Neural progenitor cell (in vitro differentiated cells): ENCODE measurements at places on chromosomes 7 and 10.

DNA sequence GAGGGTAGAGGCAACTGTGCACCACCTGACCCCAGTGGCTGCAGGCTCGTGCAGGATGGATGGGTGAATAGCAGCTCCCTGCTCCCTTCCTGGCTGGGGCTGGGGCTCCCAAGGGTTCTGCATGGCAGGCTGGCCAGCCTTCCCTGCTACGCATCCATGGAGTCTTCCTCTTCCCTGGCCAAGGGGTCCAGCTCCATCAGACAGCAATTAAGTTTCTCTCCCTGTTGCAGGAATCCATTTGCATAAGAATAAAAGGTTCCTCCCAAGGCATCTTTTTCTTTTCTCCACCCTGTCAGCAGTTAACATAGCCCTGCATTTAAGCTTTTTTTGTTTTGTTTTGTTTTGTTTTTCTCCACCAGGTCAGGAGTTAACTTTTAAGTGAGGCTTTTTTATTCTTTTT is 10.0 kb upstream of the CPA2 start:
- peak; percentile 26 for DNase-seq

- DNase-seq: no peak
Observed at GRCh38 chr10:132707776-132708171, 78.2 kb downstream of the NKX6-2 start.

DNA sequence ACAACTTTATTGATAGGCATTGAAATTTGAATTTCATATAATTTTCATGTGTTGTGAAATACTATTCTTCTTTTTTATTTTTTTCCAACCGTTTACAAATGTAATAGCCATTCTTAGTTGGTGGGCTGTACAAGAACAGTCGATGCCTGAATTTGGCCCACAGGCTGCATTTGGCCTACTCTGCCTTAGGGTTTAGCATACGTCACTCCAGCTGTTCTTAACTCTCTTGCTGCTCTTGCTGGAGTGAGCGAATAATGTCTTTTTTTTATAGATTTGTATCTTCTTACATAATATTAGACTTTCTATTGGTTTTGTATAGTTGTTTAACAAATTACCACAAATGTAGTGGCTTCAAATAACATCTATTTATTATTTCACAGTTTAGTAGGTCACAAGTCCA is 163.4 kb upstream of the MKI67 start:
- DNase-seq: no peak

- DNase-seq: no peak
Observed at GRCh38 chr10:44439239-44439957, 54.5 kb upstream of the CXCL12 start.

GRCh38 chr7:117249696-117250095 is 73.2 kb downstream of the WNT2 start:
- no peak for DNase-seq

DNA sequence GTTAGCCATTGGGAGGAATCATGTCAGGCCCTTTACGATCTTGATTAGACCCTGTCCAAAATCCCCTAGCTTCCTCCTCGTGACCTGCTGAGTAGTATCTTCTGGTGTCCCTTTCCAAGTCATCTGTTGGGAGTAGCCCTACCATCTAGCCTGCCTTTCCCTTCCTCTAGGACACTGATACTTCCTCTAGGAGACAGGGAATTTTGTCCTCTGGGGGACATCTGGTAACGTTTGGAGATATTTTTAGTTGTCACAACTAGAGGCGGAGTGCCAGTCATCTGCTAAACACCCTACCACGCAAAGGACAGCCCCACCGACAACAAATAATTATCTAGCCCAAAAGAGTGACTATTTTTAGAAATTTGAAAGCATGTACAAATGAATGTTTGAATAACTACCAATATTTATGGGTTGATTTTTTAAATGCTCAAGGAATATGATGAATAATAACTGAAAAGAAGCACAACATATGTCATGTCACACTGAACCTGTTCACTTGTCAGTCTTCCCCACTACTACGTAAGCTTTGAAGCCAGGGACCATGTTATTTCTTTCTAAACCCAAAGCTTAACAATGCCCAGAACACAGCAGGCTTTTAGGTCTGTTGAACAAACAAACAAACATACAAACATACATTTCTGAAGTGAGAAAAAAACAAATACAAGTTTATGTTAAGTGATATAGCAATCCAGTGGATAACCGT is 105.9 kb downstream of the ARHGAP12 start:
- DNase-seq: no peak

GRCh38 chr7:945556-946255 is 8.8 kb downstream of the ADAP1 start:
- no peak for DNase-seq

DNA sequence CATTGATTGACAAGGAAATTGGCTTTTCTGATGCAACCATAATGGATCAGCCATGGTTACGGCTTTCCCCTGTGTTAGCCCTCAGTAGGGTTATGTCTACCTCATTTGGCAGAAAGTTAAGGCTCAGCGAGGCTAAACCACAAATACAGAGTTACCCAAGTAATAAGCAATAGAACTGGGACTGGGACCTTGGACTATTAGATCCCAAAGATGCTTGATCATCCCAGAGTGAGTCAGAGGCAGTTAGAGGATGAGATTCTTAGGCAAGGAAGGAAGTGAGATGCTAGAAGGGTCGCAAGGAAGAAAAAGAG is 401.4 kb downstream of the TNS3 start:
- no peak for DNase-seq

DNA sequence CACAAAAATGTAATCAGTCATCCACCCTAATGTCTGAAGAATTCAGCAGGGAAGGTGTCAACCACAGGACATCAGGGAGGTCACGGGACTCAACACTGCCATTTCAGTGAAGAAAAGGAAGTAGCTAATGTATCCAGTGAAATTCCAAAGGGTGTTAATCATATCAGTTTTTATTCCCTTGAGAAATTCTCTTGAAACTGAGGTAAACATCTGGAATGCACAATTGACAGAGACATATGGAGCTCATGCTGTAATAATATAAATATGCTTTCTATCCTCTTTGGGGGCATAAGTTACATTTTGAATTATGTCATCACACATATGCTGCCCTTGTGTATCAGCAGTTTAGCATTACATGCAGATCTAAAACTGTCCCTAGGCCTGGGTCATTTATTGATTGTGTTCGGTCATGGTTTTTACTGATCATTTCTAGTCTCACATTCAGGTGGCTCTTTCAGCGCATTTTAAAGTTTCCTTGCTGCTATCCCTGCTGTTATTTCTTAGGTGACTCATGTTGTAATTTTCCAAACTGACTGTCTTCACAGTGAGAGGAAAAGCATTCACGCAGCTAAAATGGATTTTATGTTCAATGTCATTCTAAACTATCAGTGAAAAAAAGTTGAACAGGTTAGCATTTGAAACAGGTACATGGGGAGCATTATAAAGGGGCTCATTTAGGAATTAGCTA is 273.9 kb downstream of the TSPAN12 start:
- no peak for DNase-seq

GRCh38 chr7:2387897-2388636 is 15.3 kb upstream of the CHST12 start:
- DNase-seq: no peak

GRCh38 chr7:155965010-155965409 is 152.7 kb upstream of the SHH start:
- no peak for DNase-seq

- peak; percentile 23 for DNase-seq
Observed at GRCh38 chr7:127536394-127536691, 49.1 kb downstream of the GCC1 start.

GRCh38 chr7:151756076-151756731 is 120.7 kb downstream of the PRKAG2 start:
- no peak for DNase-seq

DNA sequence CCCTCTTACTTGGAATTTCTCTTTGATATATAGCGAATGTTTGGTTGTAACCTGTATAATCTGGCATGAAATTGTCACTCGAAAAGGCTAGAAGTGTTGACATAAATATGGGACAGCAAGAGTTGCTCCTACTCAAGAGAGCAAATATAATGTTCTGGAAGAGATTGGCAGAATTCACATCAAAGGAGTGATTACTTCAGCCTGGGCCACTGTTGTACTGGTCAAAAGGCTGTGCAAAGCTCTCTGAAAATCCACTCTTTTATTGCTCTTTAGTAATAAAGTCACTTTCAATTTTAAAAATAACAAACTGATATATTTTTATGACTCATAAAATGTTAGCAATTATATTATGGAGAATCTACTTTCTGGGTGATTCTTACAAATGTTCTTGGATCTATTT is 58.2 kb downstream of the CFTR start:
- no peak for DNase-seq

DNA sequence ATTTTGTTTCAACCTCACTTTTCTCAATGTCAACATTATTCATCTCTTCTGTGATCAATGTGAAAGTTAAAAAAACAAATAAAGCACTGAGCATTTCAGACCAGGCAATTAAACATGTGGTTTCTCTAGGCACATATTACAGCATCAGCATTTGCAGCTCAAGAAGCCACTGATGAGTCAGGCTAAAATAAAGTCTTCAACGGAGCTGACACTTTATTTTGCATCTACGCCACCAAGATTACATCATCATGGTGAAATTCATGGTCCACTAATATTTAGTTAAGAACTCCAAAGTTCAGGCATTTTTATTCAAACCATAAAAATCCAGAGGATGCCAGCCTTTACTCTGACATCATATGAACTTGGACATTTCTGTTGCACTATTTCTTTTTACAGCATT is 33.0 kb downstream of the MAGI2 start:
- DNase-seq: no peak

- no peak for DNase-seq
Observed at GRCh38 chr10:1824928-1825327, 87.6 kb upstream of the ADARB2 start.

GRCh38 chr7:96331233-96331632 is 9.3 kb upstream of the SLC25A13 start:
- no peak for DNase-seq

DNA sequence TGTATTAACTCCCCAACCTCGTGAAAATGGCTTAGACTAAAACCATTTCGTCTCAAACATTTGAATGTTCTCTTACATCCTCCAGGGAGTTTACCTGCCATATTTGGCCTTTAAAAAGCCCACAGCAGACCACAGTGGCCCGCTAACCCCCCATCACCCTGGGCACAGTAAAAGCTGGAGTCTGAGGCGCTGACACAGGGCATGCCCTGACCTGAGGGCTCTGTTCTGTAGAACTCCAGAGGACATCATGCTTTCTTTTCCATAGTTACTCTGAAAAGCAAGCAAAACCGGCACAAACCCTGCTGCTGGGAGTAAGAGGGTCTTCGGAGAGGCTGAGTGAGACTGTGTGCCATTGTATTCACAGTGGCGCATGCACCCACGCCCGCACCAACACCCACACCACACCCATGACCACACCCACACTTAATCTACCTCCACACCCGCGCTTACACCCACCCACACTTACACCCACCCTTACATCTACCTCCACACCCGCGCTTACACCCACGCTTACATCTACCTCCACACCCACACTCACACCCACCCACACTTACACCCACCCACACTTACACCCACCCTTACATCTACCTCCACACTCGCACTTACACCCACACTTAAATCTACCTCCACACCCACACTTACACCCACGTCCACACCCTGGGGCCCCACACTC is 32.1 kb downstream of the LRRC27 start:
- DNase-seq: peak; percentile 58

- no peak for DNase-seq
Observed at GRCh38 chr10:124989526-124989925, 47.6 kb downstream of the ZRANB1 start.

GRCh38 chr10:70355051-70356021 is 27.1 kb downstream of the LRRC20 start:
- DNase-seq: peak; percentile 82

- no peak for DNase-seq
Observed at GRCh38 chr7:43735403-43735801, 6.1 kb upstream of the COA1 start.
